Stimulated activated CD4-positive, alpha-beta T cell treated with anti-CD3 and anti-CD28 coated beads, Interleukin-1b, Interleukin-23, amount 100 ng/mL, for 1 hour (primary cell): ENCODE measurements at places on chromosomes 4 and X.

DNA sequence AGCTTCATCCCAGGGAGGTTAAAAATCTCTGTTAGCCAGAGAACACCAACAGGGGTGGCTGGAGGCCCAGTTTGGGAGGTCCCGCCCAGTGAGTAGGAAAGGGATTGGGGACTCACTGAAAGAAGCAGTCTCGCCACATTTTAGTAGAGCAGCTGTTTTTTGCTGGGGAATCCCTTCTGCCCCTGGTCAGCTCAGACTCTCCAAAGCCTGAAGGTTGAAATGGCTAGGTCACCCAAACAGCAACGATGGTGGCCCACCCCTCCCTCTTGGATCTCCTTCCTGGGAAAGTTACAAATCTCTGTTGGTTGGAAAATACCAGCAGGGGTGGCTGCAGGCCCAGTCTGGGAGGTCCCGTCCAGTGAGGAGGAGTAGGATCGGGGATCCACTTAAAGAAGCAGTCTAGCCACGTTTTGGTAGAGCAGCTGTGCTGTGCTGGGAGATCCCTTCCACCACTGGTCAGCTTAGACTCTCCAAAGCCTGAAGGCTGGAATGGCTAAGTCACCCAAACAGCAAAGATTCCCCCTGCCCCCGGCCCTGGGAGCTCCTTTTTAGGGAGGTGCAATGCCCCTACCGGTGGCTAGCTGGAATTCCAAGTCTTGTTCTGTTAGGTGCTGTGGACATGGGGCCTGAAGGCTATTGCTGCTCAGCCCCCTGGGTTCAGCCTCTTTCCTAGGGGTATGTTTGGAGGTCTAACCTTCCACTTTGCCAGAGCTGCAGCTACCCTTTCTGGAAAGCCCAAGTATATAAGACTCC is 40.0 kb upstream of the TEX13A start:
- no peak for DNase-seq

GRCh38 chr4:5889002-5889696 is 3.7 kb downstream of the CRMP1 start:
- no peak for DNase-seq

GRCh38 chrX:14027511-14028019 is 2.1 kb downstream of the GEMIN8 start:
- no peak for DNase-seq

DNA sequence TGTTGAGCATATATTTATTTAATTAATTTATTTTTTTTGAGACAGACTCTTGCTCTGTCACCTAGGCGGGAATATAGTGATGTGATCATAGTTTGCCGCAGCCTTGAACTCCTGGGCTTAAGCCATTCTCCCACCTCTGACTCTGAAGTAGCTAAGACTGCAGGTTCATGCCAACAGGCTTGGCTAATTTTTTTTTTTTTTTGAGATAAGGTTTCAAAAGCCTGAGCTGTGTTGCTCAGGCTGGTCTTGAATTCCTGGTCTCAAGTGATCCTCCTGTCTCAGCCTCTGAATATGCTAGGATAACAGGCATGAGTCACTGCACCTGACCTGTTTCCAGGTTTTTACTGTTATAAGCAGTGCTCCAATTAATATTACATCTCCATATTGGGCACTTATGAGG is 4.8 kb downstream of the ADD1 start:
- no peak for DNase-seq

DNA sequence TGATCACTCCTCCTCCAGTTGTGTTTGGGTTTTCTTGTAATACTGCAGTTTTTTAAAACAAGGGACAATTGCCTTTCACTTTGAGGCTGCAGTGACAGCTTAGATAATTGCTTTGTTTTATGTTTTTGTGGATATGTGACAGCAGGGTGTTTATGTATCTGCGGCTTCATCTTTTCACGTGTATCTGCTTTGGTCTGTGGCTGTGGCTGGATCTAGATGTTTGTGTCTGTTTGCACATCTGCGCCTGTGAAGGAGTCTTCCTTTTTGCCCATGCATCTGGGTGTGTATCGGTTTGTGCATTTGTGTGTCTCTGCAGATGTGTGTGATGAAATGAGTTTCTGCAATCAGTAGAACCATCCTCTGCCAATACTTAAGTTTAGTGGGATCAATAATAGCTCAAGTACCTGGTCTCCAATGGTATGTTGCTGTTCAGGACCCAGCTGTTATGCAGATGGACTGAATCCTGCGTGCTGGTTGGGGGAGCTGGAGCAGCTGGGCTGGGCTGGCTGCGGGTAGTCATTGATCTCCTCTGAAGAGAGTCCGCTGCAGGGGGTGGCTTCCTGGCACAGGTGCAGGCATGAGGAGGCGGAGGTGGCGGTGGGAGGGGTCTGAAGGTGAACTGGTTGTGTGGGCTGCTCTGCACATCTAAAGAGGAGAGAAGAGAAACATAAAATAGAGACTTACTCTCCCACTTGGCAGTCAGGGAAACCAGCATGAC is 390.3 kb downstream of the SH2D1A start:
- DNase-seq: peak; percentile 6
